Central memory CD4-positive, alpha-beta T cell (primary cell): ENCODE measurements at places on chromosomes 3 and 15.

GRCh38 chr15:31296646-31297574, 29.7 kb upstream of the KLF13 start:
- DNase-seq, result no peak

GRCh38 chr3:37542772-37543449, 318.8 kb upstream of the CTDSPL start:
- DNase-seq, result no peak

GRCh38 chr3:10526366-10526765, 21.0 kb upstream of the ATP2B2 start:
- DNase-seq, result no peak

GRCh38 chr3:168476360-168476980, 380.7 kb upstream of the GOLIM4 start:
- DNase-seq, result no peak

DNA sequence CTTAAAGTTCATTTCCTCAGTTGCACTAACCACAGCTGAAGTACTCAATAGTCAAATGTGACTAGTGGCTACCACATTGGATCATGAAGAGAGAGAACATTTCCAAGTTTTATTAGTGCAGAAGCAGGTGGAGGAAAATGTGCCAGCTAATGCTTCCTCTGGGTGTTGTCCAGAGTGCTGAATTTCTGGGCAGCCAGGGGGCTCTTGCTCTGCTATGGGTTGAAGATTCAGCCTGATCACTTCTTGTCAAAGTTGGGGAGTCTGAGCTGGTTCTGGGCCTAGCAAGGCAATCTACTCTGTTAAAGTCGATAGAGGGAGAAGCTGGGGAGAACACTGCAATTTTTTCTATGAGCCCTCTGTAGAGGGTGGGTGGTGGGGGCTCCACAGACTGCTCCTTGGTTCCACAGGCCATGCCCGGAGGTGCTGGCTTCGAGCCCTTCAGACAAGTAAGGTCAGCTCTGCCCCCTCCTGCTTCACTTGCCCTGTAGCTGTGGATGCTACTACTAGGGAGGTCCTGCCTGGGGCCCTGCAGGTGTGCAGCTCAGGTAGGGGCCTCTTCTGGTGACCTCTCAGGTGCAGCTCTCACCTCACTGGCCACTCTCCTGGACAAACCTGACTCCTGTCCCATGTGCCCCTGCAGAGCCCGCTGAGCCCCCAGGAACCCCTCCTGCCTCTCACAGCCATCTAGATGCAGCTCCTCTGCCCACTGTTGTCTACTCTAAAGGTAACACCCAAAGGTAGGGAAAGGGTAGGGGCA, 8.2 kb downstream of the ALG3 start:
- no peak for DNase-seq

- DNase-seq, result no peak
Measured at GRCh38 chr3:10357592-10358308, 36.8 kb upstream of the SEC13 start.

DNA sequence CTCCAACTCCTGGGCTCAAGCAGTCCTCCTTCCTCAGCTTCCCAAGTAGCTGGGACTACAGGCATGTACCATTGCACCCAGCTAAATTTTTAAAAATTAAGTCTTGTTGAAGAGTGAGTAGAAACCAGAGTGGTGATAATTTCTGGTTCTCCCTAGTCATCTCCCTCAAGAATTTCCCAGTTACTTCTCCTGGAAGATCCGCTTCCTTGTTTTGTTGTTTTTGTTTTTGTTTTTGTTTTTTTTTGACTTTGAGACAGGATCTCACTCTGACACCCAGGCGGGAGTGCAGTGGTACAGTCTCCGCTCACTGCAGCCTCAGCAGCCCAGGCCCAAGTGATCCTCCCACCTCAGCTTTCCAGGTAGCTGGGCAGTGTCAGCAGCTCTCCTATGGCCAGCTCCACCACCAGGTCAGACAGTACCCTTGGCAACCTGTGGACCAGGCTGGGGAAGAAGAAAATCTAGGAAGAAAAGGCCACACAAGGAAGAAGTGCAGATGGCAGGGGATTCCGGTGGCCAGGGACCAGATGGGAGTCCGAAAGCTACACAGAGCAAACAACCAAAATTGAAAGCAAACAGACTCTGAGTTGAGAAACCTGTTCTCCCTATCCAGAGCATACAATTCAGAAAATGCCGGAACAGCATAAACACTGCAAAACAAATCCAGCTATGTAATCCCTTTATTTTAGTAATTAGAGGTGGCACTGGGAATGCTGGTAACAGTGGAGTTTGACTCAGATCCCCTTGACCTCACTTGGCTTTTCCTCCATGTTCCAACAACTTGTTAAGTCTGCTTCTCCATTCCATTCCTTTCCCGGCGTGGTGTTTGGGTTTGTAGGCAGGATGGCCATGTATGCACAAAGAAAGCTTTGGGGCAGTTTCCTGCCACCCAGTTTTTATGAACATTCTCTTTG, 266.6 kb upstream of the CTDSPL start:
- no peak for DNase-seq

DNA sequence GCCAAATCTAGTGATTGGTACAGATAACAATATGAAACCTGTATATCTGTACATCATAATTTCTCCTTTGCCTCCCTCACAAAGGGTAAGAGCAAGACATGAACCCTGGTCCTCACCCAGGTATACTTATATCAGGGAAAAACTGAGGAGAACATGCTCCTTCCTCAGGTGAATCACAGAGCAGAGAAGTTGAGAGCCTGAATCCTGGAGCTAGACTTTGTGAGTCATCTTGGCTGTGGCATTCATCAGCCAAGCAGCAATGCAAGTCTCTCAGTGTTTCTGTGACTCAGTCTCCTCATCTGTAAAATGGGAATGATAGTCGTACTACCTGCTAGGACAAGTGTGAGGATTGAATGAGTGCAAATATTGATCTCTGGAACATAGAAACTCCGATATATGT, 165.7 kb upstream of the ADAMTS9 start:
- no peak for DNase-seq

GRCh38 chr3:3189961-3190360, 10.5 kb upstream of the CRBN start:
- no peak for DNase-seq

GRCh38 chr15:32952901-32953532, 235.2 kb downstream of the GREM1 start:
- DNase-seq, result no peak
